NCI-H1436 (cell line): ENCODE measurements at places on chromosomes 11 and 22.

DNA sequence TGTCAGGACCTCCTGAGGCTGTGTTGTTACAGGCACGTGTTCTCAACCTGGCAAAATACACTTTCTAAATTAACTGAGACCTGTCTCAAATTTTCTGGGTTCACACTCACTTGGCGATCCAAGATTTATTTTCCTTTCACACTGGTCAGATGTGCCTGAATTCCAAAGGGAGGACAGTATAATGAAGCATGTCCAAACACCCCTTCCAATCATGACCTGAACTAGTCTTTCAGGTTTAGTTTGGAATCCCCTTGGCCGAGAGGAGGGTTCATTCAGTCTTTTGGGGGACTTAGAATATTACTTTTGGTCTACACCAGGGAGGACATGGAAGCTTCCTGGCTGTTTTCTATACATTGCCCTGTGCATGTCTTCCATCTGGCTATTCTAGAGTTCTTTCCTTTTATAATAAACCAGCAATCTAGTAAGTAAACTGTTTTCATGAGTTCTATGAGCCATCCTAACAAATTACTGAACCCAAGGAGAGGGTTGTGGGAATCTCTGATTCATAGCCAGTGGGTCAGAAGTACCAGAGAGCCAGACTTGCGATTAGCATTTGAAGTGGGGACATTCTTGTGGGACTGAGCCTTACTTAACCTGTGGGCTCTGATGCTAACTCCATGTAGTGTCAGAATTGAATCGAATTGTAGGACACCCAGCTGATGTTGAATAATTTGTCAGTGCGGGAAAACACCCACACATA is 14.8 kb upstream of the TMEM216 start:
- no peak for DNase-seq

DNA sequence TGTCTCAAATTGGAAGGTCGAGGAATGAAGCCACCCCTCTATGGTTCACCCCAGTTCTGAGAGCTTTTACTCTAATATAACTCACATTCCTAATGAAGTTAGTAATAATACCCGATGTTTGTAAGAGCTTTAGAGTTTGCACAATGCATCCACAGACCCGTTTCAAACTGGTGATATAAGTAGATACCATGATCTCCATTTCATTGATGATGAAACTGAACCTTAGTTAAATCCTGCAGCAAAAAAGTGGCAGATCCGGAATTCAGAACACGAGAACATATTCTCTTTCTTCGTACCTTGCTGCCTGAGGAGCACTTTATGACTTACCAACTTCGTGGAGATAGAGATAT is 757 bp upstream of the RBFOX2 start:
- DNase-seq = no peak

GRCh38 chr22:50730013-50730891 is 7.8 kb upstream of the ACR start:
- DNase-seq = no peak

DNA sequence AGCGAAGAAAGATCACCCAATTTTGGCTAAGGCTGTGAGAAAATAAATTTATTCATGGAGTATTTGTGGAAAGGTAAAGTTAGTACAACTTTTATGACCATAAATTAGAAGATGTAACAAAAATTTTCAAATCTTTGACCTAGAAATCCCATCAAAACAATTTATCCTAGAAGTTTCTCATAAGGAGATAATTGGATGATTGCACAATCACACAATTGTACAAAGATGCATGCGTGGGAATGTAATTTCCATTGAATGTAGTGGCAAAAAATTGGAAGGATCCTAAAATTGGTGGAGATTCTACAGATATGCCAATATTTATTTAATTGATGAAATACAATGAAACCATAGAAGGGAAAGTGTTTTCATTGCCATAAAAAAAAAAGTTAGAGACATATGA is 11.6 kb downstream of the SRPRA start:
- DNase-seq = no peak

DNA sequence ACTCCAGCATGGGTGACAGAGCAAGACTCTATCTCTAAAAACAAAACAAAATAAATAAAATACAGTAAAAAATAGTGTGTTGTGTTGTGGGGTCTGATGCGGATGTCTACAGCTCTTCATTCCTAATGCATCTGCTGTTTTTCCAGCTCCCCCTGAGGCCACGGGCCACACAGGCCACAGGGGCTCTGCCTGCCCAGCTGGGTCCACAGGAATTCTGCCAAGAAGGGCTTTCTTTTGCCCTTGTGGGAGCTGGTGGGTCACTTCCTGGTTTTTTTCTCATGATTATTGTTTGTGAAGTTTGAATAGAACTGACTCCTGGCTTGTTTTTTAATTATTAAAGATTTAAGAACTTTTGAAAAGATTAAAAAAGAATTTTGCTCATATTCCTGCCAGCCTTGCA is 67.4 kb upstream of the CLDN5 start:
- DNase-seq = no peak

DNA sequence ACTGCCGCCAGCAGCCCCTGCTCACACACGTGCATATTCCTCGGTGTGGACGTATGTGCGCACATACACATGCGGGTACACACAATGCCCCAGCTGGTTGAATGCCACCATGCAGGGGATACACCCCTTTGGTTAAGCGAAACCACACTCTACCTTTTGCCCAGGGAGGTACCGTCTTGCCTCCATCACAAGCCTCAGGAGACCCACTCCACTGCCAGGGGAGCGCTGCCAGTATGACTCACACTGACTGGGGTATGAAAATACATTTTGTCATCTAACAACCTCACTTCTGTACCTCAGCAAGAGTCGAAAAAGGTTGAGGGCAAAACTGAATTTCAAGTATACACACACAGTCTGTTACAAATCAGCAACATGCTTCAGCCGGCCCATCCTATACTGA is 39.4 kb downstream of the TMEM45B start:
- peak; percentile 1 for DNase-seq

- no peak for DNase-seq
Measured at GRCh38 chr11:43735961-43736360, 55.4 kb downstream of the HSD17B12 start.

GRCh38 chr11:124036666-124037065 is 4.5 kb downstream of the OR10G7 start:
- no peak for DNase-seq

GRCh38 chr11:17811352-17811751 is 76.8 kb downstream of the KCNC1 start:
- DNase-seq = no peak

DNA sequence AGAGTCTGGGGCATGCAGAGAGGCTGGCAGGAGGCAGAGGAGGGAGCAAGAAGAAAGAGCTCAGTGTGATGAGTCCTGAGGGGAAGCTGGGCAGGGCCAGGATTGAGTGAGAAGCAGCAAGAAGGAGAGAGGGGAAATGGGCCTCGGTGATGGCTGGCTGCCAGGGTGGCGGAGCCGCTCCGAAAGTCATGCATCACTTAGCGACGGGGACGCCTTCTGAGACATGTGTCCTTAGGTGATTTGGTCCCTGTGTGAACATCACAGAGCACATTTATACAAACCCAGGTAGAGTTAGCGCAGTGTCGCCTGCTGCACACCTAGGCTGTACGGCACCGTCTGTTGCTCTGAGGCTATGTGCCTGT is 15.1 kb downstream of the TBC1D22A start:
- DNase-seq = no peak

DNA sequence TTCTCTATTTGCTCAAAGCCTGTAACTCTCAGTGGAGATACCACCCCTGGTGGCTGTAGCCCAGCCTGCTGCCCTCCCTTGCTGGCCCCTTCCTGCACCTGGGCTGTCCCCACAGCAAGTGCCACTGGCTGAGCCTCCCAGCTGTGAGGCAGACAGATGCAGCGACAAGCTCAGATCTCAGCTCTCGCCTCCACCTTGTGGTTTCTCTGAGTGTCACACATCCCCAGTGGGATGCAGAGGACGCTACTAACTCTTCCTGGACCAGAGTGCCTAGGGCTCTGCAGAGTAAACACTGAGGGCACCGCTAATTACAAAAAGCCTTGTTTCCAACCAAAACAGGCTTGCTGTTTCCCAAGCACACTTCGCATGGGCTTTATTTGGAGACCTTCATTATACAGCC is 8.9 kb downstream of the YPEL1 start:
- DNase-seq = no peak

DNA sequence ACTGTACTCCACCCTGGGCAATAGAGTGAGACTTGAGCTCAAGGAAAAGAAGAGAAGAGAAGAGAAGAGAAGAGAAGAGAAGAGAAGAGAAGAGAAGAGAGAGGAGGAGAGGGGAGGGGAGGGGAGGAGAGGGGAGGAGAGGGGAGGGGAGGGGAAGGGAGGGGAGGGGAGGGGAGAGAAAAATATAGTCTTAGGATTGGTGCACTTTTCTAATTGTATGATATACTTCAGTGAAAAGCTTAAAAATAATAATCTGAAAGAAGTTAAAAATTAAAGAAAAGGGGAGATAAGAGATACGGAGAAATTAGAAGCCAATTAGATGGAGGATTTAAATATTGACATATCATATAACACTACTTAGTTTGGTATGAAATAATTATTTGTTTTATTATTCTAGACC is 19.3 kb downstream of the OR52A5 start:
- no peak for DNase-seq

DNA sequence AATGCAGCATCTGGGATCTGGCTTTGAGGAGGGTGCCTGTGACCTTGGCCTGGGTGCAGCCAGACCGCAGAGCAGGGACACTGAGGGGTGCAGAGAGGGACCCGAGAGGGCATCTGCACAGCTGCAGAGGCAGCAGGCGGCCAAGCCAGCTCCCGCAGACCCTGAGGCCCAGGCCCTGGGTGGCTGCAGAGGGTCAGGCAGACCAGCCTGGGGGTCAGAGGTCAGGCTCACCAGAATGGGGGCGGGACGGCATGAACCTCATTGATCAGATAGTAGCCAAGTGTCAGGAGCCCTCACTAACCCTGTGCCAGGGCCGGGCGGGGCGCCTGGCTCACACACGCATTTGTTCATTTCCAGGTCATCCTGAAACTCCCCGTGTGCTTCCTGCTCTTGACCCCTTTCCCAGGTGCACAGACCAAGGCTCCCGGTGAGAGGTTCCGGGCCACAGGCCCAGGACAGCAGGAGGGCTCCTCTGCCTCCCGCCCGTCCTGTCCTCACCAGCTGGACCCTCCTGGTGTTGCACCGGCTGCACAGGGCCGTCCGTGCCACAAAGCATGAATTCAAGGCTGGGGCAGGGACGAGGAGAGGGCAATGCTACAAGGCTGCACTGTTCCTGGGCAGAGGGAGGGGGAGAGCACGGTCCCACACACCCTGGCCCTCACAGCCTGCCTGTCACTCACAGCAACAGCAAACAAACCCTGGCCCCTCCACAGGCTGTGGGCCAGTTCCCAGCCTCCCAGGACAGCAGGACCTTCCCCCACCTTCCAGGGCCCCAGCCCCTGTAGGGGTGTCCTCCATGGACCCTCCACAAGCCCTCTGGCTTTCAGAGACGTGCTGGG is 3.3 kb downstream of the RTN4R start:
- DNase-seq = no peak

- no peak for DNase-seq
Measured at GRCh38 chr11:44025727-44026126, 22.1 kb upstream of the ACCSL start.

DNA sequence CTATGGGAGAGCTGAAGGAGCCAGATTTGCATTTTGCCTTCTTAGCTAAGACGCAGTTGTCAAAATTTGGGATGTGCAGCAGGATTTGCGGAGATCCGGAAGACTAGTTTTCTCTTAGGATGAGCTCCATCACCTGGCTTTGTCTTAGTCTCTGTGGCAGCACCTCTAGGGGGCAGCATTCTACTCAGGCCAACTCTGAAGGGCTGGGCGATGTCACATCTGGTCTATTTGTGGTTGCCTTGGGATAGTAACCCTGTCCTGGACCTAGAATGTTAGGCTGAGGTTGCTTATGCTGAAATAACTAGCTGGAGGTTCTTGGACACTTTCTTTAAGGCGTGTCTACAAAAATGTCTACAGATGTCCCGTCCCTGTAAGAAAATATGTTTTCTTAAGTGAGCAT is 116.2 kb downstream of the FAT3 start:
- no peak for DNase-seq

DNA sequence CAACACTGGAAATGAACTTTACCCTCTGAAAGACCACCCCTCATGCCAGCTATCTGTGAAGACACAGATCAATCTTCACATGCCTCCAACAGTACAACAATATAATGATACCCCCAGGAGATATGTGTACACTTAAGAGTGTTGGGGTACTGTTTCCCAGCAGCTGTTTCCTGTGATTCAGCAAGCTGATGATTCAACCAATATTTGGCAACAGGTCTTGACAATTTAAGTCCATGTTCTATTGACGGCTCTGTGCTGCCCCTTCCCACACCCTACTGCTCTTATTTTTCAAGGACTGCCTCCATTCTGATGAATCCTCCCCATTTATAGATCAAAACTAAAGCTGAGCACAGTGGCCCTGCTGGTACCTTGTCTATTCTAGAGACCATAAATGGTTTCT is 6.6 kb downstream of the SNX19 start:
- no peak for DNase-seq

GRCh38 chr11:32820497-32820896 is 9.2 kb upstream of the PRRG4 start:
- DNase-seq = no peak
